Keratinocyte (primary cell): ENCODE measurements at places on chromosomes 3 and 15.

GRCh38 chr3:72329354-72329753 lies 518.9 kb downstream of the SHQ1 start:
- no peak for DNase-seq

- no peak for DNase-seq
These were observed 19.8 kb upstream of the LOXL1 start for GRCh38 chr15:73906346-73907034.

DNA sequence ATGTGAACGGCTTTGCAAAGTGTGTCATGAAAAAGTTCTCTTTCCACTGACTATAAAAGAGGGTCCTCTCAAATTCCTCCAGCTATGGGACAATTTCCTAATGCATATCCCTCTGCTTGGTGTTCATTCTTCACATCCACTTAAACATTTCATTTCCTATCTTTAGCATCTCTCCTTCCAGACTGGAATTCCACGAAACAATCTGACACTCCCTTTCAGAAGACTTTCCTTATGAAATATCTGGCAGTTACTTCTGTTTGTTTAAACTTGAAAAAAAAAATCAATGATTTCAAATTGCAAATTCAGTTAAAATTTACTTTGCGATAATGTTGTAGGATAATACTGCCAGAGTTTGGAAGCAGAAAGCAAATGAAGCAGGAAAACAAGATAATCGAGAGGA lies 105.8 kb upstream of the SELENOK start:
- DNase-seq = no peak

DNA sequence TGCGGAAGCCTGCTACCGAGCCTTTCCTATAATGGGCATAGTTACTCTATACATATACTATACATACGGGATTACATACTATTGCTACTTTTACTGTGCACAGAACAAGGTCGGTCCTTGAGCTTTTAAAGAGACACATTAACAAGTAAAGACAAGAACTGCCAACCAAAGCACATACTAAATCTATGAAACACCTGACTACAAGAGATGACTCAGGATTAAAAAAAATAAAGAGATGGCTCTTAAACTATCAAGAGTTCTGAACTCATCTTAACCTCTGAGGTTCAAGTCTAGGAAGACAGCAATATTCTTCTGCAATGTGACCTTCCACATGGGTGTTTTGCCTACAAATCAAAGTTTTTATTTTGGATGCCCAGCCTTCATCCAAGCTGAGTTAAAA lies 106.8 kb downstream of the TNIK start:
- no peak for DNase-seq

- DNase-seq = no peak
These were observed 181.7 kb downstream of the CHST2 start for GRCh38 chr3:143301031-143301901.

DNA sequence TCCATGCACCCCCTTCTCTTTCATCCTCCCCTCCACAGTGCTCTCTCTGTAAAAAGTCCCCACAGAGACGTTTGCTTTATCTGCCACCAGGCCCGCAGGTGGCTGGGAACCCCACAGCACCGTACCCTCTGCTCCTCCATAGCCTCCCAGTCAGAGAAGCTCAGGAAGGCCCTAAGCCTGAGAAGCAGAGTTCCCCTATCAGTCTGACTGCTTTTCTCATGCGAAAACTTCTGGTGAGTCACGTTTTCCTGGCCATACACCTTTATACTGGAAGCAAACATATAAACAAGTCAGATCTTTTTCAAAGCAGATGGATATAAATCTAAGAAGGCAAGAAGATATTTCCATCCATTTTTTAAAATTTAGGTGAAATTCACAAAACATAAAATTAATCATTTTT lies 51.5 kb upstream of the MEF2A start:
- no peak for DNase-seq

GRCh38 chr15:67372986-67373675 lies 118.5 kb downstream of the IQCH start:
- DNase-seq = no peak

DNA sequence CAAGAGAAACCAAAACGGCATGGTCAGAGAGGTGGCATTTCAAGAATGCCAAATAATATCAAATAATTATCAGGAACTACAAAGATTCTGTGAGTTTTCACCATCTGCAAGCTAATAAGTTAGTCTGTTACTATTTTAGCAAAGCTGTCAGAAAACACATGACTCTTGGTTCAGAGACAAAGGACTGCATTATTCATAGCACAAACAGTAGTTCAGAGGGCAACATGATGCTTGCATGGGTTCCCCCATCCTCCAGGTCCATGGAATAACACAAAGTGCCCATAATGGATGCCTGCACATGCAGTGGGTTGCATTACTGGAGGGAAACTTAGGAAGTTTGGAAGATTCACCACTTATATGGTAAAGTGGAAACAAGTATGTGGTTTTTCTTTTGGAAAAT lies 228.8 kb upstream of the ALCAM start:
- DNase-seq = no peak

- no peak for DNase-seq
These were observed 524 bp upstream of the TOPBP1 start for GRCh38 chr3:133662278-133662651.

DNA sequence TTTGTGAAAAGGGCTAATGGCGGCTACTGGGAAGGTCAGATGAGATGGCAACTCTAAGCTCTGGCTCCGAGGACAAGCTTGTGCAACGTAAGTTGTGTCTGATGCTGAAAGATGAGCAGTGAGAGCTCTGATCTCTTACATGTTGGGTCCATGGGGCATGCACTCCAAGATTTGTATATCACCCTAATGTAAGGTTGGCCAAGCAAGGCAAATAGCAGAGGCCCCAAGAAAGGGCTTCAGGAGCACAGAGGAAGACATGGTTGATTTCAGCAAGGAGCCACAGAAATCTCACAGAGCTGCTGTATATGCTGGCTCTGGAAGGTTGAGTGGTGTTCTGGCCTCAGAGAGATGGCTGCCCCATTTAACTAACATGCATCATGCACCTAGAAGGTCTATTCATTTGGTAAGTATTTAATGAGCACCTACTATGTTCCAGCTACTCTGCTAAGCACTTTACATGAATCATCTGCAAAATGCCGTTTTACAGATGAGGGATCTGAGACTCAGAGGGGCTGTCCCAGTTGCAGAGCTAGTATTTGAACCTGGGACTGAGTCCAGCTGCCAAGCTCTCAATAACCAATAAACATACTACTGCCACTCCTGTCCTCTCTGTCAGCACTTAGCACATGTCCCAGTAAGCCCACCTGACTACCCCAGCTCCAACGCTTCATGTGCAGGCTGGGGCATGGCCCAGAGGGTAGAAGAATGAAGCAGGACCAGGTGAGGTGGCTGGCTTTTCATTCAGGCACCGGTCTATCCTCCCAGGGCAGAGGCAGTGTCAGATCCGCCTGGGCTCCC lies 27.8 kb upstream of the ATP2B2 start:
- no peak for DNase-seq

DNA sequence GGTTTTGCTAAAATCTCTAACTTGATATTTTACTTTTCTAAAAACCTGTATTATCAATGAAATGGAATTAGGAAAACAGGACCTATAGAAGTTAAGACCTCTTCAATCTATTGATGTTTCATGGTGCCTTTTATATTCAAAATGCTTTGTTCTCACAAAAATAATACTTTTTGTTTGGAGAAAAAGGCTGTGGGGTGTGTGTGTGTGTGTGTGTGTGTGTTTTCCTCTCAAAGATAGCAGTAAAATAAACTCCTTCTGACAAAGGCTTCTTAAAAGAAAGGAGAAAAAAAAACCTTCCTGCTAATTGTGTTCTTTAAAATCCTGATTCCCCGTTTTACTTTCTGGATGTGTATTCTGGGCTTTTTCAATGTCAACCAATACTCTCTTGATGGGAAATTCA lies 54.5 kb downstream of the RBM6 start:
- no peak for DNase-seq

DNA sequence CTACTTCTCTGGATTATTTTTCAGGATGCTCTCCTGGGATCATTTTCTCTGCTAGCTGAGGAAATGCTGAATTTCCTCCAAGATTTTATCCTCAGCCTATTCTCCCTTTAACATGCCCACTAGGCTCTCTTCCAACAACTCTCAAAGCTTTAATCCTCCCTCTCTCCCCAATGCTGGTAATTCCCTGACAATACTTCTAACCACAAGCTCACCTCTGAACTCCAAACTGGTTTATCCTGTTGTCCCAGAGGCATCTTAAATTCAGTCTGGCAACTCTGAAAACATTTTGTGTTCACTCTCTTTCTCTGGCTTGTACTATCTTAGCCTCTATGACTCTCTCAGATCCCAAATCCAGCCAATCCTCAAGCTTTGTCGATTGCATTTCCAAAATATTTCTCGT lies 490.3 kb downstream of the MECOM start:
- no peak for DNase-seq

DNA sequence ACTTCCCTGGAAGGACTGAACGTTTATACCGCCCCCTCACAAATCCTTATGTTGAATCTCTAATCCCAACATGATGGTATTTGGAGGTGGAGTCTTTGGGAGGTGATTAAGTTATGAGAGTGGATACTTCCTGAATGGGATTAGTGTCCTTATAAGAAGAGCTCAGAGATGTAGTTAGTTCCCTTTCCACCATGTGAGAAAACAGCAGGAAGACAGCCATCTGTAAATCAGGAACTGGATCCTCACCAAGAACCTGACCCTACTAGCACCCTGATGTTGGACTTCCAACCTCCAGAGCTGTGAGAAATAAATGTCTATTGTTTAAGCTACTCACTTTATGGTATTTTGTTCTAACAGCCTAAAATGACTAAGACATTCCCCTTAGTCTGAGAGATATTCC lies 33.3 kb upstream of the SACM1L start:
- no peak for DNase-seq

DNA sequence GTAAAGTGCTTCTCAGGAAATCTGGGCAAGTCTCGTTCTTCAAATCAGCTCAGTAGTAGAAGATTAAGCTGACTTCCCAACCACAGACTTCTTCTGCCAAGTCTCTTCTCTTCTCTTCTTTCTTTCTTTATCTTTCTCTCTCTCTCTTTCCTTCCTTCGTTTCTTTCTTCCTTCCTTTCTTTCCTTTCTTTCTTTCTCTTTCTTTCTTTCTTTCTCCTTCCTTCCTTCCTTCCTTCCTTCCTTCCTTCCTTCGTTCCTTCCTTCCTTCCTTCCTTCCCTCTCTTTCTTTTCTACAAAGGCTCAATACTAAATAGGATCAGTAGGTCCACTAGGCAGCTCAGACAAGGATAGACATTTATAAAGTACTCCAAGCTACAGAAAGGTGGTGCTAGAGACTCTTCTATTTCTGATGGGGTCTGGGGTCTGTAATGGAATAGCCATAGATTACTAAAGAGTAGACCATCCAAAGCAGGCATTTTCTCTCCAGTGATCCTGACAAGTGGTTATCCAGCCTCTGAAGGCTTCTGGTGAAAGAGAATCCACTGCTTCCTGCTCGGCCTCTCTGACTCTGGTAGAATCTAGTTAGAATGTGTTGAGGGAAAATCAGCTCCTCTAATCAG lies 100.8 kb downstream of the TPRG1 start:
- no peak for DNase-seq

- DNase-seq = no peak
These were observed 214.1 kb downstream of the TNIK start for GRCh38 chr3:171245796-171246765.

DNA sequence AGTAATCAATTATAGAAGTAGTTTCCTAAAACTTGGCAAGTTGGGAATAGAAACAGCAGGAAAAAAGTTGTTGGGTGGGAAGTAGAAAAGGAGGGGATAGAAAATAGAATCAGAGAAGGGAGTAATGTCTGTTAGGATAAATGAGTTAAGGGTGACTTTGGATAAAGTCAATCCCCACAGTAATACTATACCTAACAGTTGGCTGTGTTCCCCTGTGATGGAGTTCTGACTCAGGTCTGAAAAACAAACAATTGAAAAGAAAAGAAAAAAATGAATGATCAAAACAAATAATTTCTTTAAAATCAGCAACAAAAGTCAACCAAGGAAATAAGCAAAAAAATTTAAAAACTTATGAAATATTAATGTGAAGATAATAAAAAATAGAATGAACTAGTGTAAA lies 50.3 kb downstream of the EMC4 start:
- DNase-seq = no peak

DNA sequence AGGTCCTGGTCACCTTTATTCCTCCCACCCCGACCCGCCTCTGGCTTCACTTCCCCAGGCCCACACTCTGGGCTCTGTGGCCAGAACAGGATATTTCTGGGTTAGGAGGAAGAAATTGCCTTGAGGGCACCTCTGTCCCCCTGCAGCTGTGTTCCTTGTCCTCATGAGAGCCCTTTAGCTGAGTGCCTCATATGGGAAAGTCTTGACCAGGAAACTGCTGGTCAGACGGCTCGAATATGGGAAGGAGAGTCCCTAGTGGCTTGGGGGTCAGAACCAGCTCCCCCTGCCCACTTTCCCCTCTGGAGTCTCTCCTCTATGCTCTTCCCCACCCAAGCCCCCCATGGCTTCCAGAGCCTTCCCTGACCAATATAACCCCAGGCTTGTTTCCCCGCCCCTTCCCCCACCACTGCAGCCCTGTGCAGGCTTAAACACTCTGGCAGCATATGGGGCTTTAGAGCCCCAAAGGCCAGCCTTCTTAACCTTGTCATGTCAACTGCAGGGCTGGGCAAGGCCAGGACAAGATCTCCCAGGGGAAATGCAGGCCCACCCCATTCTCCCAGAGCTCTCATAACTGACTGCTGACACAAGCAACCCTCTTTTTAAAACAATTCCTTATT lies 36.4 kb downstream of the SEC22C start:
- no peak for DNase-seq

GRCh38 chr3:37773911-37774310 lies 87.8 kb upstream of the CTDSPL start:
- DNase-seq = no peak

DNA sequence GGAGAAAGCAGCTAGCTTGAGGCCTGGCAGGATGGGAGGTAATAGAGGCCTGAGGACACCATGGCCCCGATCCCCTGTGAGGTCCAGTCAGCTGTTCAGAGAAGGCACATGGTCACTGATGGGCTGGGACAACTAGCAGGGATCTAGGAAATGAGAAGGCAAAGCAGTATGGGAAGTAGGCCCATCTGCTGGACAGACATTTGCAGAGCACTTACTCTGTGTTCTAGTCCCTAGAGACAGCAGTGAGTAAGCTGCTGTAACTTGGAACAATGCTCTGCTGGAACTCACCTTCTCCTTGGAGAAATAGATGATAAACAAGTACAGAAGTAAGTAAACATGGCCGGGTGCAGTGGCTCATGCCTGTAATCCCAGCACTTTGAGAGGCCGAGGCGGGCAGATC lies 7.1 kb downstream of the ECE2 start:
- DNase-seq = no peak

DNA sequence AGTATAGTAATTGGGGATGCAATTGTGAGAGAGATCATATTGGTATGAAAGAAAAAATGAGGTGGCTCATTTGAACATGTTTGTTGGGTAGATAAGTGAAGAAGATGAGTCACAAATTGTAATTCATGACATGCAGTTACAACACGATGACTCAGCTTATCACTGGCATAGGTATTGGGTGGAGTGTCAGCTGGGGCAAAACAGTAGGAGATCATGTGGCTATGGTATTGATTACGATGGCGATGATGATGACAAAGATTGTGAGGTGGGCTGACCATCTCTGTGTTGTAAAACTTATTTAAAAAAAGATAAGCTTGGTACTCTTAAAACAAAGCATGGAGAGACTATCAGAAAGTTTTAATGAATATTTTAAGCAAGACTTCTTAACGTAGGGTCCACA lies 11.6 kb upstream of the DPH6 start:
- DNase-seq = peak; percentile 80

GRCh38 chr3:72015463-72015862 lies 230.5 kb upstream of the PROK2 start:
- DNase-seq = no peak

- DNase-seq = no peak
These were observed 61.6 kb downstream of the ULK4 start for GRCh38 chr3:41900265-41900664.
